ENCODE measurements at places on chromosomes 12 and 14.

DNA sequence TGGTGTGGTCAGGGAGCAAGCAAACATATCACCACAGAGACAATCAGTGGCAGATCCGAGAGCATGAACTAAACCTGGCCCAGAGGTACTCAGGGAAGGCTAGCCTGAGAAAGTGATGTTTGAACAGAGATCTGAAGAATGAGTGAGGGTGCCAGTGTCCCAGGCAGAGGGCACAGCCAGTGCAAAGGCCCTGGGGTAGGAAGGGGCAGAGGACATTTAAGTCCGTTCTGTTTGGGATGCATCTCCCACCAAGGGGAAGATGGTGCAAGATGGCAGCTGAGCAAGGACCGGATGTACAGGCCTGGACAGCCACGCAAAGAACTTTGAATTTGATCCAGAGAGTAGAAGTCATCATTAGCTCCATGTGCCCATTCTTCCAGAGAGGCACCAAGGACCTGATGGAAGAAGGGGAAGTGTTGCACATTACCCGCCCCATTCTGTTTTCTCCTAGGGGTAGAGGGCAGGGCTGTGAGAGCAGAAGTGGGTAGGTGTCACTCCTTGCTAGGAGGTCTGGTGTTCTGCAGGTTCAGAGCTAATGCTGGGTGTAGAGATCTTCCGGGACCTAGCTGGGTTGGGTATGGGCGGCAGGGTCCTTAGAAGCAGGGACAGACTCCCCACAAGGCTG is 3.9 kb downstream of the DTX1 start:
- DNase-seq: peak; percentile 33

DNA sequence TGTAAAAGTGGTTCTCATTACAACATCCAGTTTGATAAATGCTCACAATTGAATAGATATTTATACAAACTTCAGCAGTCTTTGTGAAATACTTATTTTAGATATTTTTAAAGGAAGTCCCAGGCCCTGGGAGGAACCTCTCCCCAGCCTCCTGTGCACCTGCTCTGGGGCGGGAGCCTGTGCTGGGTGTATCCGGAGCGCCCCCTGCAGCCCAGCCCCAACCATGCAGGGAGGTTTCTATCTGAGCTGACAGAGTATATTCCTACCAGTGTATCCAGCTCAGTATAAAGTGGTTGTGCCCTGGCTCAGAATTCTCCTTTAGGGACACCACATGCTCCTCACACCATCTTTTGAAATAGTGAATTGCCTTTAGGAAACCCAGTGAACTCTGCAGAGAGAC is 851.8 kb downstream of the TMEM121 start:
- no peak for DNase-seq

DNA sequence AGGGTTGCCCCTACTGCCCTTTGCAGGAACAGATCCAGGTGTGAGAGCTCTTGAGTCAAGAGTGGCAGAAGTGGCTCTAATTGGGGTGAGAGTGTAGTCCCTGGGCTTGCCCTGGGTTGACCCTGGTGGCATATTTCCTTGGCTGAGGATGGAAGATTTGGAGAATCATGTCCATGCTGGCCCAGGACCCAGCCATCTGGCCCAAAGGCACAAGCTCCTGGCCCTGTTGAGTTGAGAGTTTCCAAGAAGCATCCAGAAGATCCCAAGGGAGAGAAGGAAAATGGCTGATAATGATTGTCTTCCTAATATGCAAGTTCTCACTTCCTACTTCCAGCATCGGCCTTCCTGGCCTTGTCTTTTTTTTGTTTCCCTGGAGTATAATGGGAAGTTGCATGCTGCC is 55.5 kb upstream of the SRSF5 start:
- no peak for DNase-seq

DNA sequence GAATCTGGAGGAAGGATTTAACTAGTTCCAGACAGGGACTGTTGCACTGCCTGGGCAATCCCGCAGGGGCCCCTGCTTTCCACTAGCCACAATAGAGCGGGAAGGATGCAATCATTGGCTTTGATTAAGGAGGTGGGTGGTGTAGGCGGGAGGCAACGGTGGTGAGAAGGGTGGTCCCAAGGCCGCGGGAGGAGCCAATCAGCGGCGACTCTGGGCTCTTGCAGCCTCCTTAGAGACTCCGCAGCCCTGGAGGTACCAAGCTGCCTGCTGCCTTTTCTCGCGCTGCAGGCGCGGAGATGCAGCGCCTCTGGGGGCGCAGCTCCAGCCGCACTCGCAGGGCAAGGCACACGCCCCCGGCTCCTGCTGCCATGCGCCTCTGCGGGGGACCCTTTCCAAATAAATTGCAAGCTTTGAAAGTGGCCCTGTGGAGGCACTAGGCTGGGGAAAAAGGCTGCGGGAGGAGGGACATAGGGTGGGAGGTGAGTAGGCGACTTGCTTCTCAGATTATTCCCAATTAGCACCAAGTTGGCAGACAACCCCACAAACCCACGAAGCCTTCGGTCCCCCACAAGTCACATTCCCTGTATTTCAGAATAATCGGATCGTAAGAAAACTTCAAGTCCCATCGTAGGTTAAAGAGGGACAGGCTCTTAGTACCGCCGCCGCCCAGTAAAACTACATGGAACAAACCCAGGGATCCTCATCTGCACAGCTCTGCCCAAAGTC is 858 bp upstream of the KCNA1 start:
- DNase-seq: no peak

GRCh38 chr12:39935839-39936238 is 170.0 kb downstream of the SLC2A13 start:
- no peak for DNase-seq

- DNase-seq: no peak
These were observed 1.4 kb downstream of the SYT10 start for GRCh38 chr12:33438025-33438772.

DNA sequence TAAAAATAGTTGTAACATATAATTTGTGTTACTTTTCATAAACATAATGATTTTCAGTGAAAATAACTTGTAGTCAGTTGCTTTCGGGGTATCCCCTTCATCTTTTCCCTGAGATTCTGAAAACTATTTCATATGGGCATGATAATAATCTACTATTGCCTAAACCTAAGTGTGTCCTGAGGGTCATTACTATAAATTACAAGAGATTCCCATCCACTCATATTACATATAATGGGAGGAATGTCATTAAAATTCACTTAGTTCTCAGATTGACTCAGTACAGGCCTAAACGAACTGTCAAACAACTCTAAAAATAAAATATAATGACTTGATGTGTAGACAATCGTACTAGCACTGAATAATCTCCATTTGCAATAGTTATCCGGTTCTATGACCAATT is 72.7 kb downstream of the PTPRR start:
- no peak for DNase-seq

- DNase-seq: no peak
These were observed 199.5 kb upstream of the SFSWAP start for GRCh38 chr12:131511391-131511802.

DNA sequence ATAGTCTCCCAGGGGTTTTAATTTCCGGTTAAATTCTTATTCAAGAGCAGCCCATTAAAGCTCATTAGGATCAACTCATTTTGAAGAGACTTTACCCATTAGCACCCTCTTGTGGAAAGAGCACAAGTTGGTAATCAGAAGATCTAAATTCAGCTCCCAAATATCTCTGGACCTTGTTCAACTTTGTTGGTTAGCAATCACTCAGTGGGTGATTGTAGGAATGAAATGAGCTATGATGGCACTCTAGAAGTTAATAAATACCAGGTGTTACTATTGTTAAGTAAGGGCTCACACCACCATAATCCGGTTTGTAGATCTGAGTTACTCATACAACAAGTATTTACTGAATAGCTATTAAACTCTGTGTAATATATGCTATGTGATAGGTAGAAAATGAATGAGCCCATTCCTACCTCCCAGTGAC is 42.9 kb downstream of the TRIP11 start:
- no peak for DNase-seq

DNA sequence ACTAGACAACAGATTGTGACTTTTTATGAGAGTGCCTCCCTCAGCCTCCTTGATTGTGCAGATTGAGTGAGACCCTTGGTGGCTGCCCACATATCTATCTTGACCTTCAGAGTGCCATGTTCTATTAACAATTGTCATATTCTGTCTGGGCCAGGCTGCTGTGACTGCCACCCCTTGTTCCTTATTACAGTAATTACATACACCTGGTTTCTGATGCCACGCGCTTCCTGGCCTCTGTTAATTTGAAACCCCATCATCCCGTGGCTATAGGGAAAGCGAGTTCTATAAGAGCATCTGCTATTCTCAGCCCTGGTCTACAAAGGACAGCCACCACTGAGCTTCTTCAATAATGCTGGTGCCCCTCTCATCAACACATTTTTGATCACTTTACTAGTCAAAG is 228.7 kb downstream of the PCNX1 start:
- no peak for DNase-seq

DNA sequence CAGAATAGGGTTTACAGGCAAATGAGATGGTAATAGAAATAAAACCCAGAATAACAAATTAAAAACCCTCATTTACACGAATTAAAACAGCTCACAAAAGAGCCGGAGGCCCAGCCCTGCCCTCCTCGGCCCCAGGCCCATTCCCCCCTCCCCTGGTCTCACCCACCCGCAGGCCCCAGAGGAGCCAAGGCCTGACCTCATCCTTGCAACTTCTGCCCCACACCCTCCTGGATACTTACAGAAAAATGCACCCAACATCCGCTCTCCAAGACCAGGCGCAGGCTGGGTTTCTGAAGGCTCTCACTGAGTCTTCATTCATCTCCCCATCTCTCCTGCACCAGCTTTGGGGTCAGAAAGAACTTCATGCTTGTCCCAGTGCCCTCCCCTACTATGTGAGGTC is 16.2 kb upstream of the VSX2 start:
- DNase-seq: peak; percentile 29

DNA sequence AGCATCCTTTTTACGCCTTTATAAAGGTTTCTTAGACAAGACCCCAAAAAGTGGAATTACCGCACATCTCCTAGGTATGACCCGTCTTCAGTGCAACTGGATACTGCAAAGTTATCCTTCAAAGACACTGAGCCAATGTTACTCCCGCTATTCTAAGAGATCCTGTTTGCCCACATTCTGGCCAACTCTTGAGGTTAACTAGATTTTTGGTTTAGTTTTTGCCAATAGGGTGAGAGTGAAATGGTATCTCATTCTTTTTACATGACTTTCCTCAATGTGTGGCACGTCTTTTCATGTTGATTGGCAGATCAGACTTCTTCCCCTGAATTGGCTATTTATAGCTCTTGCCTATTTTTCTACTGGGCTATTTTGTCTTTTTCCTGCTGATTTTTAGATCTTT is 347.2 kb downstream of the MED13L start:
- DNase-seq: no peak

DNA sequence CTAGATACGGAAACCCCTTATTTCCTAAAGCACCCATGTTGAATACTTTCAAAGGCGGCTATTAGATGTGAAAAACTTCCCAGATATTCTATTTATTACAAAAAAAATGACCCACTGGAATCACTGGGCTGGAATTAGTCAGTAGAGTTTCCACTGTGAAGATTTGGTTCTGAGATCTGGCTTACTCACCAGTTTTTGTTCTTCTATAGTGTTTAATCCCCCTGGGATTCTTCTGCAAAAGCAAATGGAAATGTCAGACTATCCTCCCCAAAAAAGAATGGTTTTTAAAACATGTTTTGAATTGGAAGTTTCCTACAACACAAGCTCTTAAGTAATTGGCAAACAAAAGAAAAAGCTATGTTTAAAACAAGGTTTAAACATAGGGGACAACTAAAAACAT is 166.4 kb downstream of the STXBP6 start:
- DNase-seq: no peak

- peak; percentile 73 for DNase-seq
These were observed 69.4 kb downstream of the CD163L1 start for GRCh38 chr12:7374423-7375144.

Measured in chondrocyte (in vitro differentiated cells).